ENCODE measurements at places on chromosomes 4 and X. TPM values are rescaled to one million over a fixed set of nuclear protein-coding genes. Genes with fewer than 3 reads are reported as not detected.

The ZNF157 gene
- 0.49 TPM for total RNA-seq

GRCh38 chrX:141341341-141341740, 99.0 kb upstream of the SPANXC start:
- DNase-seq, result peak; percentile 22

DNA sequence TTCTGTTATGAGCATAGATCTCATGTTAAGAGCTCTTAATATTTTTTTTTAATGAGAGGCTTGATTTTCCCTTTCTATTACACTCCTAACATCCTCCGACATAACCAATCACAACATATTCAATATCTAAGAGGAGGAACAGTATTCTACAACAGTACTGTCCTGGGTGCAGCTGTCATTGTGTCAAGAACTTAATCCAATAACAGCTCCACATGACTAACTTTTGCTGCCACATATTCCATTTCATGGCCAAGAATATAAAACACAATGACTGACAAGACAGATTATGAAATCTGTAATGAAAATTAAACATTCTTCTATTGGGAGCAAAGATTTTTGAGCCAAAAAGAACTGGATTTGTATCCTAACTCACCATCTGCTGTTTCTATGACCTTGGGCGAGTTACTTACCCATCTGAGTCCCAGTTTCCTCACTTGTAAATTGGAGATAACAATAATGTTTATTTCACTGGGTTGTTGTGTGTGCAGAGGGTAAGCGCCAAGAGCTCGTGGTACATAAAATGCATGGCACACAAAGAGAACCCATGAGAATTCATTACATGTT, 405.6 kb downstream of the SPRY1 start:
- peak; percentile 23 for DNase-seq

- no peak for DNase-seq
These were observed 907.6 kb downstream of the FSTL5 start for GRCh38 chr4:161256172-161256571.

All from skin of body (tissue), 3 donors.